ENCODE measurements at places on chromosomes 7 and 10. TPM values are rescaled to one million over a fixed set of nuclear protein-coding genes. Genes with fewer than 3 reads are reported as not detected.

DNA sequence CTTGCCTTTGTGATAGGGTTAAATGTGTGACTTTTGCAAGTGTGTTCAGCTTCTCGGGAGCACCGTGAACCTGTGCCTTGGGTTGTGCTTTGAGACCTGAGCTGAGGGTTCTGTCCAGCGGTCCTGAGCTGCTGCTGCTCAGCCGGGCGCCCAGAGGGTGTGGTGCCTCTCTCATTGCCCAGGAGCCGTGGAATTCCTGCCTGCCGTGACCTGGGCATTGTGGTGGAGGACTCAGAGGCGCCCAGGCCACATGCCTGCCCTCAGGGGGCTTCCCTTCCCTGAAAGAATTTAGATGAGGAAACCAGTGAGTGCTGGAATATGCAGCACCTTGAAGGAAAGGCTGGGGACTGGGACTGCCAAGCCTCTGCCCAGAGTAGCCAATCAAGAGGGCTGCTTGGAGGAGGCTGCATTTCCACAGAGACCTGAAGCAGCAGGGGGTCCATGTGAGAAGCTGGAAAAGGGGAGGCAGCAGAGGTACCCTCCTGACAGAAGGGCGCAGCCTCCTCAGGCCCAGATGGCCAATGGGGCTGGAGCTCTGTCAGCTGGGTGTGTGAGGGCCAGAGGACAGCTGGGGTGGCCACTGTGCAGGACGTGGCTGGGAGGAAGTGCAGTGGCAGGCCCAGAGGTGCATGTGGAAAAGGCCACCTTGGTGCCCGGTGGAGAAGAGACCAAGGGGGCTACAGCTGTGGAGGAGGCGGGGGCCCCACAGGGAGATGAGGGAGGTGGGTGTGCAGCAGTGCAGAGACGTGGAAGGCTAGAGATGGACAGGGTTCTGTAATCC, 107.3 kb downstream of the NKX6-2 start:
- H3K36me3 ChIP-seq, result peaks cover 3% of the 10 kb centered on the region
- no peak overlapping the region for H3K4me3 ChIP-seq
- H3K4me1 ChIP-seq, result no peaks in the 10 kb centered on the region

Gene UTF1
- total RNA-seq, result not detected

DNA sequence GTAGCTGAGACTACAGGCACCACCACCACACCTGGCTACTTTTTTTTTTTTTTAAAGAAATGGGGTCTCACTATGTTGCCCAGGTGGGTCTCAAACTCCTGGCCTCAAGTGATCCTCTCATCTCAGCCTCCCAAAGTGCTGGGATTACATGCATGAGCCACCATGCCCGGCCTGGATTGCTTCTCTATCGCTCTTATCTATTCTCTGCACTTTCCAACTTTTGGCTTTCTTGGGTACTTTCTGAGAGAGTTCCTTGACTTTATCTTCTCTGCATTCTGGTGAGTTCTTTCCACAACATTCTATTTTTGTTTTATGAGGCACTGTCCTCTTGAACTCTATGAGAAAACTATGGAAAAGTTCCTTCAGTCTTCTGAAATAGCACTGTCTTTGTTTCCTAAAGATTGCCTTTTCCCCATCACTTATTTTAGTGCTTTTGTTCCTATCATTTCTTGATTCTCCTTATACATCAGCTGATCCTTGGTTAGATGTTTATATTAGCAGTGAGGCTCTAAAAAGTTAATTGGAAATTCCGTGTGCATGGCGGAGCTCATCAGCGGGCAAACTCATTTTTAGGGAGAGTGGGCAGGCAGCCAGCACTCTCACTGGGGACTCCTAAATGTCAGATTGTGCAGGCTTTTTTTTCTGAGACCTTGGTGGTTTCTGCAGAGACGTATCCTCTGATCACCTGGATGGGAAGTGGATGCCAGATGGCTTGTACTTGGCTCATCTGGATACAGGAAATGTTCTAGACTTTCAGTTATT, 43.9 kb downstream of the HIP1 start:
- H3K36me3 ChIP-seq, result peaks cover 13% of the 10 kb centered on the region
- DNase-seq, result no peak
- no peak overlapping the region for H3K27ac ChIP-seq
- H3K27me3 ChIP-seq, result no peaks in the 10 kb centered on the region

DNA sequence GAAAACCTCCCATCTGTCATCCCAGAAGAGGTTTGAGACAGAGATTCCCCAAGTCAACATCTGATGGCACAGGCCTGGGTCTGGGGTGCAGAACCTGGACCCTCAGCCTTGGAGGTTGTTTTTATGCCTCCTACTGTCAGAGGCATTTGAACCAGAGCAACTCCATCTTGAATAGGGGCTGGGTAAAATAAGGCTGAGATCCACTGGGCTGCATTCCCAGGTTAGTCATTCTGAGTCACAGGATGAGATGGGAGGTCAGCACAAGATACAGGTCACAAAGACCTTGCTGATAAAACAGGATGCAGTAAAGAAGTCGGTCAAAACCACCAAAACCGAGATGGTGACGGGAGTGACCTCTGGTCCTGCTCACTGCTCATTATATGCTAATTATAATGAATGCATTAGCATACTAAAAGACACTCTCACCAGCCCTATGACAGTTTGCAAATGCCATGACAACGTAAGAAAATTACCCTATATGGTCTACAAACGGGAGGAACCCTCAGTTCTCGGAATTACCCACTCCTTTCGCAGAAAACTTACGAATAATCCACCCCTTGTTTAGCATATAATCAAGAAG, 92.0 kb downstream of the ITGA8 start:
- H3K27ac ChIP-seq, result no peak overlapping the region
- no peaks in the 10 kb centered on the region for H3K27me3 ChIP-seq
- no peak for DNase-seq
- no peaks in the 10 kb centered on the region for H3K36me3 ChIP-seq

- peak within 1 kb of the TSS; percentile 91 for H3K27ac ChIP-seq
- H3K27me3 ChIP-seq, result no peaks in the 10 kb centered on the region
- peaks cover 41% of the 10 kb centered on the region for H3K4me1 ChIP-seq
- peak; percentile 51 for DNase-seq
Observed at GRCh38 chr7:76424413-76425111, at the start of gene ZP3. ZP3 (plus strand) TSS chr7:76424950; CDS start chr7:76424965, 15 bp downstream.

DNA sequence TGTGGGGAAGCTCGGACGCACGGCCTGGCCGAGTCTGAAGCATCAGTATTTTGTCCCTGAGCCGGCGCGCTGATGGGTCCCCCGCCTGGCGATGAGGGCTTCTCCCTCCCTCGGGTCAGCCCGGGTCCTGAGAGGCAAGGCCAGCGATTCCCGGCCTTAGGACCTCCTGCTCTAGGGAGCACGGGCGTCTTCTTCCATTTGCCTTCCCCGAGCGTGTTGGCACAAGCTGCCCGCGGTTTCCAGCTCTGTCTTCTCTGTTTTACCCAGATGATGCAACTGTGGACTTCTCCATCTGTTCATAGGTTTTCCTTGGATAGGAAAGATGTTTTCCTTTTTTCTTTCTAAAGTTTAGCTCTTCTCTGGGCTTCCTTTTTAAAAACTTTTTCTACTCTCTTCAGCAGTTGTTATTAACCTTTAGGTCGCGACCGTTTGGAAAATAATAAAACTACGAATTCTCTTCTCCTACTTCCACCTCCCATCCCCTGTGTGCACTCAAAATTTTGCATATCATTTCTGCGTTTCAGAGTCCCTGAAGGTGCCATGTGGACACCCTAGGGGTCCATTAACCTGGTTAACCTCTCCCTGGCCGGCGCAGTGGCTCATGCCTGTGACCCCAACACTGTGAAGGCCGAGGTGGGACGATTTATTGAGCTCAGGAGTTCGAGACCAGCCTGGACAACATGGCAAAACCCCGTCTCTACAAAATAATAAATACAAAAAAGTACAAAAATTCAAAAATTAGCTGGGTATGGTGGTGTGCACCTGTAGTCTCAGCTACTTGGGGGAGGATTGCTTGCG, 1.4 kb upstream of the SLC25A28 start:
- peak overlapping the region; percentile 97 for H3K27ac ChIP-seq
- peak overlapping the region; percentile 79 for H3K4me3 ChIP-seq
- H3K4me1 ChIP-seq, result peaks cover 33% of the 10 kb centered on the region
- DNase-seq, result no peak

- H3K4me3 ChIP-seq, result no peak overlapping the region
- peaks cover 9% of the 10 kb centered on the region for H3K4me1 ChIP-seq
- no peak for DNase-seq
- H3K36me3 ChIP-seq, result peaks cover under 1% of the 10 kb centered on the region
Observed at GRCh38 chr10:129709627-129710509, 242.8 kb downstream of the MGMT start.

- H3K27ac ChIP-seq, result no peak overlapping the region
- H3K4me3 ChIP-seq, result no peak overlapping the region
- H3K27me3 ChIP-seq, result no peaks in the 10 kb centered on the region
- no peaks in the 10 kb centered on the region for H3K36me3 ChIP-seq
- DNase-seq, result no peak
Observed at GRCh38 chr10:28331066-28331465, 28.2 kb upstream of the MPP7 start.

Gene CTAGE15
- 0.23 TPM for total RNA-seq

DNA sequence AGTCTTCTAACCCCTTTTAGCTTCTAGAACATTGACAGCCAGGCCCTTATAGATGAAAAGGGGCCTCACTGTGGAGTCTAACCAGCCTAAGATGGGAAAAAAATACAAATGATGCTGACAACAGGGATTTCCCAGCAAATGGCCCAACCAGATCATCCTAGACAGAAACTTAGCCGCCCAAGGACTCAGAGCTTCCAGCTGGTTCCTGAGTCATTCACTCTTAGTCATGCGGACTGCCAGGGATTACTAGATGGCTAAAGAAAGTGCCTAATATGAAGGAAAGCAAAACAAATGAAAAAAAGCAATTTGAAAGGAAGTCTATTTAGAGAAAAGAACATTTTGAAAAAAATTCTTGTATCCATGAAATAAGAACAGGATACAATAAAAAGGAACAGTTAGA, 23.7 kb downstream of the TSPAN14 start:
- no peak overlapping the region for H3K4me3 ChIP-seq
- no peak for DNase-seq
- peak overlapping the region; percentile 68 for H3K27ac ChIP-seq

DNA sequence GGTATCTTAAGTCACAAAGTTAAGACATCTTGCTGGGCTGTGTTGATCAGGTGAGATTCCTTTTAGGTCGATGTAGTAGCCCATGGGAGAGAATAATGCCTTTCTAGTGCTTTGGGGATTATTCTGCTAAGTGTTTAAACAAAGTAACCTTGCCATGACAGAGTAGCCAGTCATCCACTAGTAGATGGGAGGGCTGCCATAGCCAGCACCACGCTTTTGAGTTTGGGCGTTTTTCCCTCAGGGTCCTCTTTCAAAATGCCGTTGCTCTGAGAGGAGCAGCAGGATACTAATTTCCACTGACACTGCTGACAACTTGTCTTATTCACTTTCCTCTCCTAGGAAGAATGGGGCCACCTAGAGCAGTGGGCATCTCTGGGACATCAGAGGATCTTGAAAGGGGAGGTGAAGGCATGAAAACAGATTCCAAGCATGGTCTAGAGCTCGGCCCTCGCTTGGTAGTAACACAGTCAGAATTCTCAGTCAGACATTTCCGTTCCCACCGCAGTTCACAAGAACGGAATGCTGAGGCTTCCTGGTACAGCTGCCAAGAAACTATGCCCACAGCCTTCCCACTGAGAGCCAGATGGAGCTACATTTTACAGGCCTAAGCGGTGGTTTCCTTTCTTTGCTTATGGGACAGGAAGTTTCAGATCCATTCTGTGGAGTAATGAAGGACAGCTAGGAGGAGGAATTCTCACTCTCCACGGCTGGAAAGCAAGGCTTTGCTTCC, 15.3 kb upstream of the RSU1 start:
- DNase-seq, result no peak
- H3K4me1 ChIP-seq, result peaks cover 49% of the 10 kb centered on the region
- H3K4me3 ChIP-seq, result peak overlapping the region; percentile 28

GRCh38 chr10:15295537-15296325, 75.4 kb downstream of the FAM171A1 start:
- H3K27me3 ChIP-seq, result no peaks in the 10 kb centered on the region
- no peak overlapping the region for H3K4me3 ChIP-seq
- H3K4me1 ChIP-seq, result peaks cover 30% of the 10 kb centered on the region
- DNase-seq, result no peak
- no peaks in the 10 kb centered on the region for H3K36me3 ChIP-seq

- H3K4me3 ChIP-seq, result no peak overlapping the region
- DNase-seq, result no peak
- peaks cover 7% of the 10 kb centered on the region for H3K4me1 ChIP-seq
- H3K27ac ChIP-seq, result no peak overlapping the region
- H3K36me3 ChIP-seq, result peaks cover 32% of the 10 kb centered on the region
Observed at GRCh38 chr10:99872367-99873162, 90.1 kb downstream of the ABCC2 start.

GRCh38 chr10:1631282-1631681, 106.0 kb downstream of the ADARB2 start:
- H3K4me3 ChIP-seq, result no peak overlapping the region
- peak; percentile 77 for DNase-seq
- no peak overlapping the region for H3K27ac ChIP-seq
- H3K4me1 ChIP-seq, result no peaks in the 10 kb centered on the region
- peaks cover 3% of the 10 kb centered on the region for H3K27me3 ChIP-seq

DNA sequence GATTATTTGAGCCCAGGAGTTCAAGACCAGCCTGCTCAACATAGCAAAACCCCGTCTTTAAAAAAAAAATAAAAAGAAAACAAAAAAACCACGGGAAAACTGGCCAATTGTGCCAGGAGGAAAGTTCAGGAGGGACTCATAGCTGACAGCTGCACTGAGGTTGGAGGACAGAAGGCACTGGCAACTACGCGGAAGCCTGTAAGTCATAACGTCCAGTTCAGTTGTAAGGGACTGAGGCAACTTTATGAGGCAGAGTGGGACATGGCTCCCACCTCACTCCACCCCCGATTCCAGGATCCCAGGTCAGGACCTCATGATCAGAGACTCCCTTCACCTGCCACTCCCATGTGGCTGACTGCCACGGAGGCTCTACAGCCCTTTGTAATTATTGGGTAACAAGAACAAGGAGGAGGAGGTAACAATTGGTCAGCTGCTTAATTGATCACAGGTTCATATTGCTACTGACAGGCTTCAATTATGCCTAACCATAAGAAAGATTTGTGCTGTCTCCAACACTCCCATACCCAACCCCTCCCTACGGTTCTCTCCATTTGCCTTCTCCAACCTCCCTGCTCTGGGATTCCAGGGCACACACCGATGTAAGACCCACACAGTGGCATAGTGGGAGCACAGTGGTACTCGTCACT, 1.9 kb upstream of the CCL24 start:
- peaks cover 8% of the 10 kb centered on the region for H3K27me3 ChIP-seq
- no peak overlapping the region for H3K27ac ChIP-seq
- no peak for DNase-seq
- H3K36me3 ChIP-seq, result no peaks in the 10 kb centered on the region
- H3K4me3 ChIP-seq, result no peak overlapping the region
- H3K4me1 ChIP-seq, result no peaks in the 10 kb centered on the region

DNA sequence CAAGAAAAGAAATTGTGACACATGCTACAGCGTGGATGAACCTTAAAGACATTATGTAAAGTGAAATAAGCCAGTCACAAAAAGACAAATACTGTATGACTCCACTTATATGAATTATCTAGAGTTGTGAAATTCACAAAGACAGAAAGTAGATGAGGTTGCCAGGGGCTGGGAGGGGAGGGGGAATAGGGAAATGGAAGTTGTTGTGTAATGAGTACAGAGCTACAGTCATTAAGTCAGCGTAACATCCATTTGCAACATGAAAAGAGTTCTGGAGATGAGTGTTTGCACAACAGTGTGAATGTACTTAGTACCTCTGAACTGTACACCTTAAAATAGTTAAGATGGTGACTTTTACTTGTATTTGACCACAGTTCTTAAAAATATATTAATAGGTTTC, 112.1 kb upstream of the CDK1 start:
- no peak overlapping the region for H3K27ac ChIP-seq
- no peaks in the 10 kb centered on the region for H3K27me3 ChIP-seq
- H3K36me3 ChIP-seq, result no peaks in the 10 kb centered on the region
- peaks cover 37% of the 10 kb centered on the region for H3K4me1 ChIP-seq

All from chondrocyte (in vitro differentiated cells).